ENCODE measurements at places on chromosomes 13 and 19.

GRCh38 chr19:45163156-45163555, 2.4 kb upstream of the NKPD1 start:
- DNase-seq = no peak

- DNase-seq = no peak
These were observed at the start of gene SYNE4 for GRCh38 chr19:36008336-36008978. Gene SYNE4, minus strand, starts transcription at chr19:36008813. Its CDS starts 132 bp downstream, at chr19:36008681.

GRCh38 chr13:20497006-20497775, 28.5 kb downstream of the CRYL1 start:
- DNase-seq = no peak

- peak; percentile 57 for DNase-seq
These were observed 43.0 kb downstream of the CARS2 start for GRCh38 chr13:110662777-110663443.

- DNase-seq = no peak
These were observed 1.7 kb downstream of the TSC22D1 start for GRCh38 chr13:44574466-44574855.

- DNase-seq = no peak
These were observed 729.0 kb downstream of the FGF9 start for GRCh38 chr13:22399801-22400420.

DNA sequence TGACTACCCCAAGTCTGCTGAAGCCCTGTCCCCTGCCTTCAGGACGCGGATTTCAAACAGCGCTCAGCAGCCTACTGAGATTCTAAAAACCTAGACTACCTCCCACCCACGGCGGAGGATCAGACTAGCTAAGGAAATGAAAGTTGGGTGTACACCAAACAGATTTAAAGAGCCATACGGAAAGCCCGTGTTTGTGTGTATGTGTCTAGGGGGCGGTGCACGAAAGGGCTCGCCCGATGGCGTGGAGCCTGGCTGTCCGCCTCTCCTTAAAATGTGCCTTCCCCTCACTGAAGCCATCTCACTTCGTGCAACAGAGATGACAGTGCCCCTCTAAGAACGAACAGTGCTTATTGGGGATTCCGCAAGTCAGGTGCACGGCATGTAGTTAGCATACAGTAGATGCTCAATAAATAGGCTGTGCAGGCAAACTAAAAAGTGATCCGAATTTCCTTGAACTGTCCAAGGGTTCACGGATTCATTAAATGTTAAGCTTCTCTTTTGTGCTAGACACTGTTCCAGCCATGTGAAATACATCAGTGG, 639 bp downstream of the LENG1 start:
- no peak for DNase-seq

DNA sequence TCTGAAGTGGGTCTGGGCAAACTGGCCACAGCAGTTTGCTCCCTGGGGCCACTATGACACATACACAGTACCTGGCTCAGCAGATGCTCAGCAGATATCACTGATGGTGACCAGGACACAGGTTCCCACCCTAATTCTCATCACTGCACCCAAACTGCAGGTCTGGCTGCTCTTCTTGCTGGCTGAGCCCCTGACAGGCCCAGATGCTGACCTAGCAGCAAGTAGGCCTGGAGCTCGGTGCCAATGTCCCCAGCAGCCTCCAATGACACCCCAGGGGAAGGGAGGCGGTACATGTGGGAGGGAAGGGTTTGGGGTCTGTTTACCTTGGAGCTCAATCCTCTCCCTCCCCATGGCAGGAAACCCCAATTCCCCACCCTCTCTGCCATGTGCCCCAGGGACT, 5.1 kb downstream of the UBE2S start:
- no peak for DNase-seq

GRCh38 chr13:84864341-84864740, 934.9 kb downstream of the SLITRK6 start:
- no peak for DNase-seq
